Muscle of leg (tissue), 16 donors: ENCODE measurements at places on chromosomes 1 and 21.

DNA sequence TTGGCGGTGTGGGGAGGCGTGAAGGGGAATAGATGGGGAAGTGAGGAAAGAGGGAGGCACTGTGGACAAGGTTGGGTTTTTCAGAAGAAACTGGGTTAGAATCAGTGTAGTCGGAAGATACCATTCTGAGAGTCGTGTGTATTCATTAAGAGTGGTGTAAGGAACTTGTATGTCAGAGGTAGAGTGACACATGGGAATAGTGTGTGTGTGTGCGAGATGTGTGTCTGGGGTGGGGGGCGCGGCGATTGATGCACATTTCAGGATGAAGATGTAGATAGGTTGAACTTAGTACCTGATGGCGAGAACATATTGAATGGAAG, 878 bp downstream of the SMG7 start:
- H3K27ac ChIP-seq, result peak overlapping the region; percentile 91
- no peak for DNase-seq
- H3K4me3 ChIP-seq, result peak overlapping the region; percentile 93
- no peaks in the 10 kb centered on the region for H3K36me3 ChIP-seq
- H3K4me1 ChIP-seq, result peaks cover 5% of the 10 kb centered on the region
- no peaks in the 10 kb centered on the region for H3K27me3 ChIP-seq

- no peak overlapping the region for H3K4me3 ChIP-seq
- no peaks in the 10 kb centered on the region for H3K27me3 ChIP-seq
- no peak for DNase-seq
These were observed 111.8 kb downstream of the MAN1A2 start for GRCh38 chr1:117479086-117479485.

GRCh38 chr1:224251741-224252146, 68.7 kb downstream of the DEGS1 start:
- H3K27me3 ChIP-seq, result no peaks in the 10 kb centered on the region
- DNase-seq, result peak; percentile 39
- H3K4me3 ChIP-seq, result no peak overlapping the region
- peaks cover 24% of the 10 kb centered on the region for H3K36me3 ChIP-seq

DNA sequence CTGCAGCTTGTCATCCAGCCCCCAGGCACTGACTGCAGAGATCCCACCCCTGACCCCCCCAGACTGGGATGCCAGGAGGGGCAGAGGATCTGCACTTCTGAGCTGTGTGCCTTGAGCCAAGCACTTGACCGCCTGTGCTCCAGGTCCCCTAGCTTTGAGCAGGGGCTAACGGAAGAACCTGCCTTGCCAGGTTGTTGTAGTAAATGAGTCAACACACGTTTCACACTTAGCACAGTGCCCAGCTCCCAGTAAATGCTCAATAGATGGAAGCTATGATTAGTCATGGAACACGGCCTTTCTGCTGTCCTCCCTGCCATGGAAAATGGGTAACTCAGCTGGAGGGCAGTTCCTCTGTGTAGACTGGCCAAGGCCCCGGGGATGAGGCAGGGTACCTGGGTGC, 24.1 kb downstream of the IFFO2 start:
- H3K36me3 ChIP-seq, result no peaks in the 10 kb centered on the region
- no peak overlapping the region for H3K27ac ChIP-seq
- peaks cover 2% of the 10 kb centered on the region for H3K27me3 ChIP-seq
- DNase-seq, result no peak
- H3K4me3 ChIP-seq, result no peak overlapping the region

GRCh38 chr1:9213956-9214355, 20.6 kb upstream of the H6PD start:
- no peak overlapping the region for H3K4me3 ChIP-seq
- no peak overlapping the region for H3K27ac ChIP-seq
- DNase-seq, result no peak
- peaks cover 3% of the 10 kb centered on the region for H3K27me3 ChIP-seq

GRCh38 chr1:84833194-84833593, 59.8 kb downstream of the LPAR3 start:
- H3K4me3 ChIP-seq, result no peak overlapping the region
- no peak overlapping the region for H3K27ac ChIP-seq
- no peak for DNase-seq

DNA sequence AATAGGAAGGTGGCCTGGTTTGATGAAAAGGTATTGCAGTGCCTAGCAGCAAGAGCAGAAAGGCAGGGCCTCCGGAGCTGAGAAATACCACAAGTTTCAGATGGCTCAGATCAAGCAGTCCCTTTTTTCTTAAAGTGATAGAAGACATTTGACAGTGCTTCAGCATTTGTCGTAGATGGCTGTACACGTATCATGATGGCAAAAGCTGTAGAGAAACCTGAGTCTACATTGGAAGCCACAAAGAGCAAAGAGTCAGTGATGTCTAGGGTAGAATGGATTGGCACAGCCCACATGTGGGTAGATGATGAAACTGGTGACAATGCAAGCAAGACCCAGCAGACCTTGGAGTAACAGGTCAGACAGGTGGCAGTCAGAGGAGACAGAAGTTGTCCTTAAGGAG, 101.3 kb upstream of the ARTN start:
- H3K4me1 ChIP-seq, result peaks cover 28% of the 10 kb centered on the region
- DNase-seq, result no peak
- no peak overlapping the region for H3K27ac ChIP-seq
- H3K27me3 ChIP-seq, result no peaks in the 10 kb centered on the region
- no peak overlapping the region for H3K4me3 ChIP-seq

- peaks cover 6% of the 10 kb centered on the region for H3K4me1 ChIP-seq
- H3K4me3 ChIP-seq, result no peak overlapping the region
- H3K27ac ChIP-seq, result no peak overlapping the region
- H3K27me3 ChIP-seq, result no peaks in the 10 kb centered on the region
- no peaks in the 10 kb centered on the region for H3K36me3 ChIP-seq
- no peak for DNase-seq
These were observed 10.3 kb upstream of the LEFTY1 start for GRCh38 chr1:225899044-225899925.

DNA sequence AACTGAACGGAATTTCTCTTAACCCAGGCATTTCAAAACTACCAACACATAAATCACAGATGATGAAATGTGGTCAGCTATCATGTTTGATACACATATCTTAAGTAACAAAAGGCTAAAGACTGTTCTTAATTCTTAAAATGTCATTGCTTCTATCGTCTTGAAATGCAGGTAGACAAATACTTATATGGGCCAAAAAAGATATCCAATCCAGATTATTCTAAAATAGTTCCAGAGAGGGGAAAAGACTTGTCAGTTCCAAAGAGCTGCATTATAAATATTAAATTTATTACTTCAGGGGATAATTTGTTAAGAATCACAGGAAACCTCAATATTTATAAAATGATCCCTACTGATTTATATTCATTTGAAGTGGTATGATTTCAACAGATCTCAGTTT, 259.4 kb downstream of the FAF1 start:
- H3K4me3 ChIP-seq, result no peak overlapping the region
- H3K27ac ChIP-seq, result no peak overlapping the region
- no peaks in the 10 kb centered on the region for H3K27me3 ChIP-seq
- no peak for DNase-seq

GRCh38 chr1:225817611-225818061, 7.7 kb downstream of the EPHX1 start:
- no peak overlapping the region for H3K4me3 ChIP-seq
- H3K27me3 ChIP-seq, result no peaks in the 10 kb centered on the region
- H3K36me3 ChIP-seq, result peaks cover 6% of the 10 kb centered on the region
- H3K27ac ChIP-seq, result peak overlapping the region; percentile 86
- DNase-seq, result peak; percentile 74
- peaks cover 57% of the 10 kb centered on the region for H3K4me1 ChIP-seq

GRCh38 chr1:43396059-43396458, 6.4 kb downstream of the SZT2 start:
- no peaks in the 10 kb centered on the region for H3K4me1 ChIP-seq
- no peaks in the 10 kb centered on the region for H3K27me3 ChIP-seq
- no peak overlapping the region for H3K4me3 ChIP-seq
- H3K36me3 ChIP-seq, result peaks cover 11% of the 10 kb centered on the region
- H3K27ac ChIP-seq, result no peak overlapping the region
- no peak for DNase-seq

DNA sequence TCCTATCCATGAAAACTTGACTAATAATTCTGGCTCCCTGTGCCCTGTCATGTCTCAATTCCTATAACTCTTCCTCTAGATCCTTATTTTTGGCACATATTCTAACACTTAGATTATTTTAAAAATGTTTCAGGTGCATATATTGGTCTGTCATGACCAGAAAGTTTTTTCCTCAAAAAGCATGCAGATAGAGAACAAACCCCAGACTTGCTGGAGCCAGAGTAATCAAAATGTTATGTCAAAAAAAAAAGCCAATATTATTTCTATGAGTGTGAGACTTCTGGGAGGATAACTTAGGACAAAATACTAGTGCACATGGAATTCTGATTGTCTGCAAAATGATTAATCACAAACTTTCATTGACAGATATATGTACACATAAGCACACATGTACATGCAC, 135.1 kb upstream of the MROH9 start:
- H3K36me3 ChIP-seq, result no peaks in the 10 kb centered on the region
- no peak for DNase-seq
- H3K4me3 ChIP-seq, result no peak overlapping the region
- H3K27ac ChIP-seq, result no peak overlapping the region

DNA sequence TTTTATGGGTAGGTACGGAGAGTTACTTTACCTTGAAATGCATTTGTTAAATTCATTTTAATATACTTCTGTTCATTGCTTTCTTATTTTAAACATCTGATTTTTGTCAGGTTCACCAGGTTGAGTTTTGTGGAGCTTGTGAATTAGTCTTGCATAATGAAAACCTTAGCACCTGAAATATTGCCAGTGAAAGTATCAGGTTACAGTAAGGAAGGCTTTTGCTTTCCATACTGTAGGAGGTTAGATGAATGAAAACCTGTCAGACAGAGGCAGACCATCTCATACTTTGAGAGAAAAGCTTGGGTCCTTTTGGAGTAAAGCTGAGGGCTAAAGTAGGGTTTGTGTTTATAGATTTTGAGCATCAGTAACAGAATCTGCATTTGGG, 34.7 kb downstream of the THRAP3 start:
- DNase-seq, result no peak
- H3K27ac ChIP-seq, result no peak overlapping the region
- peaks cover 3% of the 10 kb centered on the region for H3K4me1 ChIP-seq
- peaks cover 14% of the 10 kb centered on the region for H3K36me3 ChIP-seq

DNA sequence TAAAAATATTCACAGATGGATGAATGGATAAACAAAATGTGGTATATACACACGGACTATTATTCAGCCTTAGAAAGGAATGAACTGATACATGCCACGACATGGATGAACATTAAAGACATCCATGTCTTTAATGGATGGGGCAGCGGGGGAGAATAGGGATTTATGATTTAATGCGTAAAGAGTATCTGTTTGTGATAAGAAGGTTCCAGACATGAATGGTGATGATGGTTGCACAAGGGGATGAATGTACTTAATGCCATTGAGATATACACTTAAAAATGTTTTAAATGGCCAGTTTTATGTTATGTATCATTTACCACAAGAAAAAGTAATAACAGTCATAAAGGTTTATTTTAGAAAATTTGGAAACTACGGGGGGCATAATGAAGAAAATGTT, 108.6 kb upstream of the WLS start:
- H3K4me3 ChIP-seq, result no peak overlapping the region
- no peak overlapping the region for H3K27ac ChIP-seq
- DNase-seq, result no peak
- no peaks in the 10 kb centered on the region for H3K36me3 ChIP-seq
- no peaks in the 10 kb centered on the region for H3K27me3 ChIP-seq
- H3K4me1 ChIP-seq, result peaks cover 2% of the 10 kb centered on the region
